ENCODE measurements at places on chromosomes 3 and 15. TPM values are rescaled to one million over a fixed set of nuclear protein-coding genes. Genes with fewer than 3 reads are reported as not detected.

GRCh38 chr3:85838921-85839320, 880.1 kb downstream of the CADM2 start:
- no peak for DNase-seq

- DNase-seq: no peak
These were observed 172.3 kb upstream of the UBE2E1 start for GRCh38 chr3:23633261-23633960.

DNA sequence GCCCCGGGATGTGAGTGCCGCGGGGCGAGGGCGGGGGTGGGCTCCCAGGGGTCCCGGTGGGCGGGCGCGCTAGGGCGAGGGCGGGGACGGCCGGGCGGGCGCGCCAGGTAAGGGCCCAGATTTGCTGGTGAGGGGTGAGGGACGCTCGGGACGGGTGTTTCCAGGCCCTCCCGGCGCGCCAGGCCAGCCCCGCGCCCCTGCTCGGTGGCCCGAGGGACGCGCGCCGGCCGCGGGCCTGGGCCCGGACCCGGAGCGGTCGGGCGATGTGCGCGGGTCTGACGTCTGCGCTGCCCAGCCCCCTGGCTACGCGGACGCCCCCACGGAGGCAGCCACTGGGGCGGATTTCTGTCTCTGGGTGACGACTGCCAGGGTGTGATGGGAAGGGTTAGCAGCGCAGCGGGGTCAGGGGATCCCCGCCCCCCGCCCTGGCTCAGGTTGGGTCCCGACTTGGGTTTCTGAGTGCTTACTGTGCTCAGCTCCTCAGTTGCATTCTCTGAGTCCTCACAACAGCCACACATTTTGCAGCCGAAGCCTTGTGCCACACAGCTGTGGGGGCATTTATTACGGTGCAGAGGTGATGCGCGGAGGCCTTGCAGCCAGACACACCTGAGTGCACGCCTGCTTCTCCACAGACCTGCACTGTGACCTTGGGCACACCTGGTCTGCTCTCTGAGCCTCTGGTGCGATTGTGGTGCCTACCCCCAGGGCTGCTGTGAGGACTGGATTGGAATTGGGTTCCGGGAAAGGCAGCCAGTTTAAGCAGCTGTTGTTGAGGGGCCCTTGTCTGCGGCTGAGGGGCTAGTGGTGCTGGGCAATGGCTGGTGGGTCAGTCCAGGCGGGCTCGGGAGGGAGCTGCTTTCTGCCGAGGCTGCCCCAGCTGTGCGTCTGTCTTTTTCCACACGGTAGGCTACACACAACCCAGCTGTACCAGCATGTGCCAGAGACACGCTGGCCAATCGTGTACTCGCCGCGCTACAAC, 523 bp downstream of the HDAC11 start:
- DNase-seq: peak; percentile 41

GRCh38 chr15:77744398-77744797, 111.7 kb upstream of the LINGO1 start:
- DNase-seq: no peak

Gene ANKUB1
- not detected for total RNA-seq

GRCh38 chr3:108472001-108472591, 38.3 kb downstream of the MYH15 start:
- DNase-seq: no peak

DNA sequence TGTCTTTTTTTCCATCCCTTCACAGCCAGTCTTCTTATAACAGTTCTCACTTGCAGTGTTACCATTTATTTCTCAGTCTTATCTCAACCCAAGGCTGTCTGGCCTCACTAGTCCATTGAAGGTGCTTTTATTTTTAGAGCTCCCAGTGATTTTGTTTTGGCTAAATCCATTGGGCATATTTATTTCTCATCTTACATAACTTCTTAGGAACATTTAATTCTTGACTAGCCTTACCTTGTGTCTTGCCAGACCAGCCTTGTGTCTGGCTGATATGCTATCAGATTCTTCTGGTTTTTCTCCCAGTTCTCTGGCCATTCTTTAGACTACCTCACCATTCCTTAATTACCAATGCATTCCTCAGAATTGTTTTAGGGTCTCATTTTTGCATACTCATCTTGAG, 42.3 kb upstream of the TUSC7 start:
- no peak for DNase-seq

Gene FAM98B
- 42.9 TPM for total RNA-seq

DNA sequence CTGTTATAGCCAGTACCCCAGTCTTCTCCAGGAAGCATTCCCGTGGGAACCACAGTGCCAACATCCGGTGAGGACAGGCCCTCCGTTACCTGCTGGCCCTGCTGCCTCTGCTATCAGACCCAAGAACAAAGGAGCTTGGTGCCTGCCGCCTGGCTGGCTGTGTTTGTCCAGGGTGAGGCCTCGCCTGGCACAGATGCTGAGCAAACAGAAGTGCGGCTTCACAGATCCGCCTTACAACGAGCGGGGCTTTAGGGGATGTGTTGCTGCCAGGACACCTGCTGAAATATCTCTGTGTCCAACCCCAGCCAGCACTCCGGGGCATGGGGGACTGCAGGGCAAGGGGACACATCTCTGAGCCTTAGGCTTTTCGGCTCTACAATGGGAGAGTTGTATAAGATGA, 2.2 kb upstream of the EPHB3 start:
- DNase-seq: no peak

Gene ANKRD34C
- total RNA-seq: not detected

DNA sequence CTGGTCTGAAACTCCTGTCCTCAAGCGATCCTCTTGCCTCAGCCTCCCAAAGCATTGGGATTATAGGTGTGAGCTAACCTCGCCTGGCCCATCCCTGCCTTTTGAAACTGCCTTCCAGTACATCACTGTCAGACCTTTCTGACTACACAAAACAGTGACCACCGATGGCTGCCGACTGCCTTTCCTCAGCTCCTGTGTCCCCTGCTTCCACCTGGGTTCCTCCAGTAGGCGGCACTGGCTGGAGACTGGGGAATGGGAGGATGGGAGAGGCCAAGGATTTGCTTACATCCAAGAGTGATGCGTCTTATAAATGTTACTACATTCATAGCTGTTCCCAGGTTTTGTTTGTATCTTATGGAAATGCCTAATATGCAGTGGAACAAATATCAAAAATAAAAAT, 242.8 kb downstream of the BBX start:
- no peak for DNase-seq

Gene TMED3
- 33.7 TPM for total RNA-seq

Gene ZNF660
- 0.15 TPM for total RNA-seq

Gene CEP63
- 26.6 TPM for total RNA-seq

DNA sequence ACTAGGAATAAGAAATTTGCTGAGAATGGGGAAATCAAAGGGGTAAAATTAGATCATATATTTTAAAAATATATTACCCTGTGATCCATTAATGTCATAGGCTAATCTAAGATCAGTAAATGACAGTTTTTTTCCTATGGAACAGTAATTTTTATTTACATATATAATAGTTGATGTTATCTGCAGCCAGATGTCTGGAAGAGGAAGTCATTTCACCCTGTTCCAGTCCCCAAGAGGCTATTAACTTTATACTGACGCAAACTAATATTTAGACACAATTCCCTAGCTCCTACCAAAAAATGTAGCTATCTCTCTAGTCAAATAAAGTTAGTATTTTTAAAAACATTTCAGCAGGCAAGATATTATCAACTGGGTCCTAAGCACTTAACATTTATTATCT, 558.0 kb downstream of the MECOM start:
- no peak for DNase-seq

- peak; percentile 73 for DNase-seq
These were observed 2.5 kb upstream of the INAFM2 start for GRCh38 chr15:40320931-40321371.

DNA sequence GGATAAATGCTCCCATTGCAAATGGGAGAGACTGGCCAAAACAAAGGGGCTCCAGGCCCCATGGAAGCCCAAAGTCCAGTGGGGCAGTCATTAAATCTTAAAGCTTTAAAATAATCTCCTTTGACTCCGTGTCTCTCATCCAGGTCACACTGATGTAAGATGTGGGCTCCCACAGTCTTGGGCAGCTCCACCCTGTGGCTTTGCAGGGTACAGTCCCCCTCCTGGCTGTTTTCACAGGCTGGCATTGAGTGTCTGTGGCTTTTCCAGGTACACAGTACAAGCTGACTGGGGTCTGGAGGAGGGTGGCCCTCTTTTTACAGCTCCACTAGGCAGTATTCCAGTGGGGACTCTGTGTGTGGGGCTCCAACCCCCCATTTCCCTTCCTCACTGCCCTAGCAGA, 45.9 kb downstream of the NIPA2 start:
- DNase-seq: no peak

Gene SLC22A13
- total RNA-seq: 0.37 TPM

DNA sequence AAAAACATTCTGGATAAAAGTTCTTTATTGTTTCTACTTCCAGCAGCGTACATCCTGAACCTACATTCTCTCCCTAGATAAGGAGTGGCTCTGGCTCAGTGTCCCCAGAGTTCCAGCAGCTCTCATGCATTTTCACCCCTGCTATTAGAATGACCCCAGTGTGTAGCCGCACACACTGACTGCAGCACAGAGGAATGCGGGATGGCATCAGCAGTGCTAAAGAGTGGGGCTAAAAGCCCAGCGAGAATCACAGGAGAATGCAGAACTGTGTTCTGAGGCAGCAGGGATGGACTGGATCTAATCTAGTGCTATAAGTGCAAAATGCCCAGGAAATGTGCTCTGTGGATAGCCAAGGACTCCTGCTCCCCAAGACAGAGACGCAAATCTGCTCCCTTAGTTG, 66.4 kb upstream of the TJP1 start:
- DNase-seq: no peak

DNA sequence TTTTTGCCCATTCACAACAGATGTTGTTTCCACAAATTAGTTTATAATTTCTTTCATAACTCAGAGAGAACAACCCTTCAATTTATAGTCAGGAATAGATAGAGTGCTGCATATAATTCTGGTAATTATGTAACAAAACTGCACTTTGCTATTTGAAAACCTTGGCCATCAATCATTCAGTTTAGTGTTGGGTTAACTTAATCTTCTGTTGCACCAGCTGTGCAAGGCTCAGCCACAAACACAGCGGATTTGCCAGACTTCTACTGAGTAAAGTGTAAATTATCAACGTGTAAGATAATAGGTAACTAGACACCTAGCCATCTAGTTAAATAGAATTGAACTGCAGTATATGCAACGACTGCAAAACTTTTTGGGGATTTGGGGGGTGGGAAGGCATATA, 1064.3 kb upstream of the EPHA6 start:
- no peak for DNase-seq

GRCh38 chr15:84734794-84735479, 13.5 kb upstream of the ZNF592 start:
- DNase-seq: peak; percentile 83

DNA sequence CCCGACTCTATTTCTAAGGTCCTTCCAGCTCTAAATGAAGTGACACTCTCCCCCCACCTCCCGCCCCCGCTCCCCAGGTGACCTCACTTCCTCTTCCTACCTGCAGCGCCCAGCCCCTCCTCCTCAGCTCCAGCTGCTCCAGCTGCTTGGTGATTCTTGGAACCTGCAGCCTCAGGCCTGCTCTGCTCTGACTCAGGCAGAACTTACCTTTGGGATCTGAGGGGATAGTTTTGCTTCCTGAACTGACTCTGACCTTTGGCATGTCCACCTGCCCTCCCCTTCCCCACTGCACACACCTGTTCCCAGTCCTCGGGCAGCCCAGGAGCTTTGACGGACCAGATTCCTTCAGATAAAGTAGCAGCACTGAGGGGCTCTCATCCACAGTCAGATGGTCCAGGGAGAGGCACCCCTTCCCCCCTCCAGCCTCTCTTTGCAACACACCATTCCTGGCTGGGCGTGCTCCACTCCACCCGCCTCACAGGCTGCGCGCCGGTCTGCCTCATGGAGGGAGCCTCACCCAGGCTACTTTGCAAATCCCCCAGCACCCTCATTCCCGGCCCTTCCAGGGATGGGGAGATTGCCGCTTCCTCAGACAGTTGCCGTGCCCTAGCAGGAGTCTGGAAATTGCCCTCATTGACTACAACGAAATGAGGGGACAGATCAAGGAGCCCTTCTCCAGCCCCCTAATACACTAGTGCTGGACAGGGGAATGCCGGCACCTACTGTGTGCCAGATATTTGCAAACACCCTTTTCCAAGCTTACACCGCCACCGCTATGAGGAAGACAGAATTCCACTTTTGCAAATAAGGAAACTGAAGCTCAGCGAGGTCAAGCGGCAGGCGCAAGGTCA, 692 bp upstream of the C15orf39 start:
- peak; percentile 50 for DNase-seq

DNA sequence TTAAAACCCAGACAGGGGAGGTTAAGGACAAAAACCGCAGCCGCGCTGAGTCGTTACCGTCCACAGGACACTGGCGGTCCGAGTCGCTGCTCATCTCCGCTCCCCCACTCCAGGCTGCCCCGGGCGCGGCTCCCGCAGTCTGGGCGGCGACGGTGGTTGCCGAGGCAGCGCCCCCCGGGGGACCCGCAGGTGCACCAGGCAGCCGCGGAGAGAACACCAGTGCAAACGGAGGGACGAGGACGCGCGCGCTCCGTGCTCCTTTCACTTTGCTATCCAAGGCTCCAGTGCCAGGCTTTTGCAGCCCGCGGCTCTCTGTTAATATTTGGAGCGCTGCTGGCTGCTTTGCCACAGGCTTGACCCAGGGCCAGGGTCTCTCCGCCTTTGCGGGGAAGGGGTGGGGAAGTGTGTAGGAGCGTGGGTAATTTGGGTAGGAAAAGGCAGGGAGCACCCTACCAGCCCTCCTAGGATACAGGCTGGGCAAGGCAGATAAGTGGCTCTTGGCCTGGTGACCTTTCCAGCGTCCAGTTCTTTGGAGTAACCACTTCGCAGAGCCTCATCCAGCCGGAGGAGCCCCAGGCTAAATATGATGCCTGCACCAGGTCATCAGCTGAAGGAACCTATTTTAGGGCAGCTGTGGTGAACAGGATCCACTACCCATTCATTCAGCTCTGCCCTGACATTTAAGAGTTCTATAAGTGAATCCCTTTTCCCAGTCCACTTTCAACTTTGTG, at the start of gene GADL1:
Gene GADL1 (minus strand): TSS at position 141 of the 731 bp plus-strand sequence. CDS start 47 bp downstream, at position 94.
- peak; percentile 25 for DNase-seq

Gene ABI3BP
- not detected for total RNA-seq
